ENCODE measurements at places on chromosomes 1 and 21.

DNA sequence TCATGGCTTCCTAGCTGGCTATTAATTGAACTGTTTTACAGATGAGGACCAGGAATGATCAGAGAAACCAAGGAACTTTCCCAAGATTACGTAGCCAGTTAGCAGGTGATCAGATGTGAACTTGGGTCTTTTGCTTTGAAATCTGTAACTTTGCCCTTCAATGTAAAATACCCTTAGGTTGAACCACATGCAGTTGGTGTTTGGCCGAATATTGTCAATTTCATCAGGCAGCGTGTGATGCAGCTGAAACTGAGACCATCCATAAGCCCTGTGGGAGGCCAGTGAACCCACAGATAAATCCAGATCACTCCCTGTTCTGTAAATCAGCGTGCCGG is 150.8 kb downstream of the ETS2 start:
- DNase-seq, result no peak

GRCh38 chr1:27377760-27378495 is 3.3 kb upstream of the FCN3 start:
- DNase-seq, result no peak

- DNase-seq, result no peak
These were observed 171.4 kb upstream of the SNX7 start for GRCh38 chr1:98490099-98490498.

- DNase-seq, result no peak
These were observed 22.7 kb downstream of the GLUL start for GRCh38 chr1:182368903-182369302.

DNA sequence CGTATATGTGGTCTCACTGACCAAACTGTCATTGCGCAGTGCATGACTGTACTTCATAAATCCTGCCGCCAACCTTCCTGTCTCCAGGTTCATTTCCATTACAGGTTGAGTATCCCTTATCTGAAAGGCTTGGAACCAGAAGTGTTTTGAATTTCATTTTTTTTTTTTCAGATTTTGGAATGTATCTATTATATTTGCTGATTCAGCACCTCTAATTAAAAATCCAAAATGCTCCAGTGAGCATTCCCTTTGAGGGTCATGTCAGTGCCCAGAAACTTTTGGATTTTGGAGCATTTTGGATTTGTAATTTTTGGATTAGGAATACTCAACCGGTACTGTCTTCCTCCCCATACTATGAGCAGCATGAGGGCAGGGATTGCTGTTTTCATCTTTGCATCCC is 30.7 kb upstream of the RBBP5 start:
- no peak for DNase-seq

DNA sequence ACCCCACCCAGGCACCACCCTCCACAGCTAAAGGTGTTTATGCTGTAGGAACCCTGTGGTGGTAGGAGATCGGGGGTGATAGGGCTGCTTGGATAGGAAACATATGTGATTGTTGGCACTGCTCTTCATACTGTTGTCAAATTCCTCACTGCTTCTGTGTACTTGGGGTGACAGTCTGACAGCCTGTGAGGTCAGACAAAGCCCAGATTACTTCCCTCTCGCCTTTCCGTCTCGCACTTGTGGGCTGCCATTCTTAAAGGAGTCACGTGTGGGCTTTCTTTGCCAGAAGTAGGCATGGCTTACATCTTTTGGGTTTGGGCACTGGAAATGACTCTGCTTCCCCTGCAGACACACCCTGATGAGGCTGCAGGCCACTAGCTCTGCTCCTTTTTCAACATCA is 363.8 kb downstream of the DISC1 start:
- no peak for DNase-seq

GRCh38 chr1:8263791-8264190 is 54.1 kb upstream of the SLC45A1 start:
- no peak for DNase-seq

DNA sequence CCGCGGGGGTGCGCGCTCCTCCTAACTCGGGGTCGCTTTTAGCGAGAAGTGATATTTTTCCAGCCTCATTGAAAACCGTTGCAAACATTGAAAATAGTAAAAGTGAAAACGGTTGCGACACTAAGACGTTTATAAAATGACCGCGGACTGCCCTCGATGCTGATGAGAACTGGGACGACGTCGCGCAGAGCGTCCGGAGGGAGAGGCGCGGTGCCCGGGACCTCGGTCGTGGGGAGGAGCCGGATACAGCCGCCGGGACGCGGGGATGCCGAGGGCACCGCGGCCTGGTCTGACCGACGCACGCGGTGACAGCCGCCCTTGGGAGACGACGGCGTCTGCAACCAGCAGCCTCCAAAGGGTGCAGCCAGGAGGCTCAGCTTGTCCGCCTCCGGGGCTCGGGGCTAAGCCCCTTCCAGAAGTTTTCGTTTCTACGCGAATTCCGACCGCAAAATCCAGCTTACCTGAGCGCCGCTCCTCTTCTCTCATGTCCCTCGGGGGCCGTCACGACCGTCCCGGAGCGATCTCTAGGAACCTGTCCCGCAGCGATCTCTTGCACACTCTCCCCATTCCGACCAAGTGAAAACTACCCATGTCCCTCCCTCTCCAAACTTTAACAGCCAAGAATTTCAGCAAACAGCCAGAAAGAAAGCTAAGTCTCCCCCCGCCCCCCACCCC is 144.4 kb upstream of the ETS2 start:
- DNase-seq, result no peak

- no peak for DNase-seq
These were observed 5.5 kb downstream of the RHOU start for GRCh38 chr1:228740543-228741317.

DNA sequence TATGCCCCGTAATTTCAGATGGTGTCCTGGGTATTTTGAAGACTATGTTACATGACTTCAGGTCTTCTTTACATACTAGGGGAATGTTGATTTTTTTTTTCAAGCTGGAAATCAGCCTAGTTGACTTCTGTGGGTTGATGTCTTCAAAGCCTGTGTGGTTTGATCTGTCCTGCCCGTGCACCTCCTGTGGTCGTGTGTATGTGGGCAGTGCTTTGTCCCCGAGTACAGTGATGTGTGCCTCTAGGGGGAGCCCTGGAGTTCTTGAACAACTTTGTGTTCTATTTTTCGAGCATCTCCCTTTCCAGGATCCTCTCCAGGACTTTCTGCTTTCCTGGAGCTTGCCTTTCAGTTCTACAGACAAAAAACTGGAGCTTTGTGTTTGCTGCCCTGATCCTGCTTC is 28.9 kb downstream of the OBSCN start:
- DNase-seq, result no peak

DNA sequence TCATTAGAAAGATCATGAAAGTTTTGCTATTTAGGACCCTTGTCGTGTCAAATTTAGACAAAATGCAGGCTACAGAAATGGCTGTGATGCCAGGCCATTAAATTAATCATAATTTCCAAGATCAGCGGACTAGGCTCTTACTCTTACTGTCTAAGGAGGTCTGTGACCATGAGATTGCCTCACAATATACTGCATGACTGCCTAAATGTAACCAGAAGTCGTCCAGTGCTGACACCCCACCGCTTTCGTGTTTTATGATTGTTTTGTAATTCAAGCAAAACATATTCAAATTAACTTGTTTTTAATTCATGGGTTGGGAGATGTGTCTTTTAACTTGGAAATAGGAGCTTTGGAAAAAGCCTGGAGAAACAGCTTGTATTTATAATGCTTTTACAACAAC is 947.5 kb downstream of the BRINP3 start:
- no peak for DNase-seq

DNA sequence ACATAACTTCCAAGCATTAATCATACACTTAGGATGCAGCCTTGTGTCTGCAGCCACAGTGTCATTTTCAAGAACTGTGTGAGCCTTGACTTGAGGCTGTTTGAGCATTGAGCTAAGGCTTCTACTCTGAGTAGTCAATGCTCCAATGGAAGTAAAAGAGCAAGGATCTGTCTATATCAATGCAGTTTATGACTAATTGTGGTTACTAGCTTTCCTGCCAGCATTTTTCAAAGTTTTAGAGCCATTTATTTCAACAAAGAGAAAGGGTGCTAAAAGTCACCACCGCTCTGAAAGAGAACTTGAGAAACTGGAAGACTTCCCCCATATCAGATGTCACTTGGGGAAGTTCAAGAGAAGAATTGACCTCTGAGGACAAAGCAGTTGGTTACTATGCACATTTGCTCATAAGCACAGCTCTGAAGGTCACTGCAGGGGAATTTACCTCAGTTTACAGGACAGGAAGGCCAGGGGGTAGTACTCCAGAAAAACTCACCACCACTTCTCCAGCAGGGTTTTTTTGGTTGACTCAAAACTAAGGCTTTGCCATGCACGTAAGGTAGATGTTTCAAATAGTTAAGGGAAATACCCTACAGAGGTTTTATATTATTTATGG is 24.5 kb upstream of the RGS1 start:
- DNase-seq, result no peak

- no peak for DNase-seq
These were observed 20.8 kb downstream of the PPFIA4 start for GRCh38 chr1:203046984-203047630.

DNA sequence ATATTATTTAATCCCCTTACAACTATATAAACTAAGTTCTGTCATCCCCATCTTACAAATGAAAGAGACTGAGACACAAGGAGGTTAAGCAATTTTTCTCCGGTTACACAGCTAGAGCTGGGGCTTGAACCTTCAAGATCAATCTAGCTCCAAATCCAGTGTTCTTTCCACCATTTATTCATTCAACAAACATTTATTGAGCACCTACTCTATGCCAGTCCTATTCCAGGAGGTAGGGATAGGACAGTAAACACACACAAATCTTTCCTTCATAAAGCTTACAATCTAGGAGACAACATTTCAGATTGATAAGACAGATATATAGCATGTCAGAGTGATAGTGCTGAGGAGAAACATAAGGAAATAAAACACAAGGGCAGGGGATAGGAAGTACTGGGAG is 2.9 kb upstream of the TMEM125 start:
- no peak for DNase-seq

DNA sequence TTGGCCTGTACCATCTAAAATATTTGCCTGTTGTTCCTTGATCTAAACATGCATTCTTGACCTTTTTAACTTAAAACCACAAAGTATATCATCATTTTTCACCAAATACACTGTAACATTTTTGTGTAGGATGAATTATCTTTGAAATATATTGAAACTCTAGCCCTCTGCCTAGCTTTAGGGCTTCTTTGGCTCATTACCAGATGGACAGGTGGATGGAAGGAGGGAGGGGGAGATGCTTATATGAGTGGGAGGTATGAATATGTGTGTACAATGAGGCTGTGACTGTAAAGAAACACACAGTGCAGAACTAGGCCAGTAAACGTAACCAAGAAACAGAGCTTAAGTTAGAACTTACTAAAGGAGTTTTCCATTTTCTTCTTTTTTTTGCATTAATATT is 118.5 kb downstream of the ESRRG start:
- no peak for DNase-seq

- no peak for DNase-seq
These were observed 49.1 kb downstream of the PCSK9 start for GRCh38 chr1:55088413-55088812.

GRCh38 chr1:153032677-153033308 is 1.8 kb downstream of the SPRR1B start:
- DNase-seq, result no peak

- no peak for DNase-seq
These were observed 57.1 kb downstream of the ERG start for GRCh38 chr21:38441153-38441552.

GRCh38 chr1:153888533-153888932 is 34.2 kb downstream of the GATAD2B start:
- DNase-seq, result no peak

DNA sequence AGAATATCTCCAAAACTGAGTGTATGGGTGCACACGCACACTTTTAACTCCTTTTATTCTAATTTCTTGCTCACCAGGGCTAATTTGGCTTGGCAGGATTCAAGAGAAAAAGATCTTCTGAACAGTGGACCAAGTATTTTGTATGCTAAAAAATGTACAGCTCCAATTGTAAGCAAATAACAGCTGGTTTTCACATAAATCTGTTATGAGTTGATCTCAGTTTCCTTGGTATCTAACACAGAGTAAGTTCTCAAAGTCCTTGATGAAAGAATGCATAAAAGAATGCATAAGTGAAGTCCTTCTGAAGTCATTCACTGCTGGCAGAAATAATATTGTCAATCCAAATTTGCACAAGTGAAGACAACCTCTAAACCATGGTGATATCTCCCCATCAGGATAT is 213.0 kb downstream of the OMA1 start:
- DNase-seq, result no peak

DNA sequence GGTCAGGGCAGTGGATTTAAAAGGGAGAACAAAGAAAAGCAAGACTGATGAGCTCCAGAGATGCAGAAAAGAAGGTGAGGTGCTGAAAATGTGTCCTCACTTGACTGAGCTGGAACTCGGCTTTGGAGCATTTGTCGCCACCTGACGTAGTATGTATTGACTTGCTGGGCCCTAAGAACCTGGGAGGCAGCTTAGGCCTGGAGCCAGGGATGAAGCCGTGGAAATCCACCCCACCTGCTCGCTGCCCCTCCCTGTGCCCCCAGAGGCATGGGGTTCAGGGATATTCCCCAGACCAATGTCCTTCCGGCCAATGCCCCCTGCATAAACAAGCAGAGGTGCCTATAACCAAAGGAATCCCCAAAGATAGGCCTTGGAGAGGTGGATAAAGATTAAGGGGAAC is 14.3 kb downstream of the MRAP start:
- DNase-seq, result no peak

DNA sequence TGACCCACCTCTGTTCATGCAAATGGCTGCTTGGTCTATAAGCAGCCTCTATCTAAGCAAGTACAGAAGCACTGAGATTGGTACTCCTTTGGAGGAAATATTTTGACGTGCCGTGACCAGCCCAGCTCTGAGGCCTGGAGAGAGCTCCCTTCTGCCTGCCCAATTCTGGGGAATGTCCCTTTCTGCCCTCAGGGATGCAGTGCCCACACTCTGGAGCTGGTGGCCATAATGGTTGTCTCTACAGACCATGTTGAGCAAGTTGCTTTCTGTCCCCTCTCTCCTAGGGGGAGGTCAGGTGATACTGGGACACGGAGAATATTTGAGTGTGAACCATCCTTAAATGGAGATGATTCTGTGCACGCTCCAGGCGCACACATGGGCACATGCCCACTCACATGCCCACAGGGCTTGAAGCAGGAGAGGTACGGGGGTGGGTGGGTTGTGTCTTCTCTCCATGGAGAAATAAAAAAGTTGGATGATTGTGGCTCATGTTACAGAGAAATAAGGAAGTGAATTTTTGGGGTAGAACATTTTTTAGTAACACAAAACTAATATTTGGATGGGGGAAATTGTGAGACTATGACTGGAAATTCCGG is 13.9 kb upstream of the ALPL start:
- no peak for DNase-seq

- no peak for DNase-seq
These were observed 258.2 kb upstream of the FOXD3 start for GRCh38 chr1:63064135-63064534.

DNA sequence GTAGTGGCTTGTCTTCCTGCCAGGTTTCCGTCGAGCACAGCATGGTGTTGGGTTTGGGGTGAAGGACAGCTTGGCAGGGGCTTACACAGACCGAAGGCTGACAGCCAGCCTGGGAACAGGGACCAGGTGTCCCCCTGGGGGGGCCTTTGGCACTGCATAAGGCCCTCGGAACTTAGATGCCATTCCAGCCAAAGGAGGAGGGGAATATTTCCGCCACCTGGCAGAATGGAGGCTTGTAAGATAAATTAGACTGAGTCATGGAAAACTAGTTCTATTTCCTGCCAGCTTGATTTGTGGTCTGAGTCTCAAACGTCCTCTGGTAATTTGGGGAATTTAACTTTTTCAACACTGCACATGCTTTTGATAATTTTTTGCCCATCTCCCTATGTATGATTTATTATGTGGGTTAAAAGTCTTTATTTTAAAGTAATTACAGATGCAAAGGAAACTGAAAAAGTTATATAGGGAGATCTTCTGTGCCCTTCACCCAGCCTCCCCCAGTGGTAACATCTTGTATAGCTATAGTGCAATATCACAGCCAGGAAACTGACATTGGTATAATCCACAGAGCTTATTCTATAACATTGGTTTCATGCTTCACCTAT is 11.5 kb upstream of the TMEM51 start:
- DNase-seq, result no peak

Data from forelimb muscle (tissue), 1 donor.